PC-3 (cell line): ENCODE measurements at places on chromosomes 5 and 9. TPM values are rescaled to one million over a fixed set of nuclear protein-coding genes. Genes with fewer than 3 reads are reported as not detected.
A peak's percentile ranks its signal among the peaks of the same experiment; 100 is the strongest.

Gene MAMDC2
- total RNA-seq, result not detected in 2 replicates

Gene SLC2A6
- 20.5 and 21.7 TPM in 2 replicates for total RNA-seq

Gene GRXCR2
- total RNA-seq, result not detected in 2 replicates

Gene NEUROG1
- not detected in 2 replicates for total RNA-seq

Gene PRRT1B
- not detected in 2 replicates for total RNA-seq

Gene CREB3
- 34.8 and 47.1 TPM in 2 replicates for total RNA-seq

Gene PTPRD
- 0.63 TPM in 1 of 2 replicates, not detected in the other for total RNA-seq

Gene ZNF454
- total RNA-seq, result not detected in 2 replicates

Gene SPATA31E1
- total RNA-seq, result 0.04 TPM in 1 of 2 replicates, not detected in the other

GRCh38 chr5:84603568-84604185 lies 219.0 kb upstream of the EDIL3 start:
- H3K4me1 ChIP-seq, result no peaks in the 10 kb centered on the region
- no peaks in the 10 kb centered on the region for H3K27me3 ChIP-seq
- H3K4me3 ChIP-seq, result no peak overlapping the region
- H3K27ac ChIP-seq, result no peak overlapping the region

GRCh38 chr9:75990576-75991304 lies 100.3 kb downstream of the PCSK5 start:
- no peak for DNase-seq
- H3K27ac ChIP-seq, result no peak overlapping the region
- H3K36me3 ChIP-seq, result no peaks in the 10 kb centered on the region
- H3K27me3 ChIP-seq, result no peaks in the 10 kb centered on the region

GRCh38 chr5:171981847-171982246 lies 24.6 kb downstream of the FBXW11 start:
- H3K27ac ChIP-seq, result no peak overlapping the region
- DNase-seq, result no peak
- no peaks in the 10 kb centered on the region for H3K27me3 ChIP-seq
- H3K36me3 ChIP-seq, result peaks cover 46% of the 10 kb centered on the region

DNA sequence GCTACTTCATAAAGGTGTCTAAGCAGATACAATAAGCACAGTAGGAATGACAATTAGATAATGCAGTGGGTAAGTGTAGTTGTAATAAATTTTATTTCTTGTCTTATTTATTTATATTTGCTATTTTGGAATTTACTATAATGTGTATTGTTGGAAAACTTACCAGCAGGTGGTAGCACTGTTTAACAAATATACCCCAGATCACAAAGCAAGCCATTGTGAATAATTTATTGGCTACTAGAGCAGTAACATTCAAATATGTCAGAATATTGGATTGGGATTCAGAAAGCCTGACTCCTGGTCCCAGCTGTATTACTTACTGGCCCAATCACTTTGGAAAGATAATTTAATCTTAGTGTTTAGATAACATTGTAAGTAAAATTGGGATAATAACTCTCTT lies 78.0 kb downstream of the ISOC1 start:
- H3K4me3 ChIP-seq, result no peak overlapping the region
- no peaks in the 10 kb centered on the region for H3K4me1 ChIP-seq
- H3K27me3 ChIP-seq, result peaks cover 7% of the 10 kb centered on the region; the same call in 1 of the 2 replicates

DNA sequence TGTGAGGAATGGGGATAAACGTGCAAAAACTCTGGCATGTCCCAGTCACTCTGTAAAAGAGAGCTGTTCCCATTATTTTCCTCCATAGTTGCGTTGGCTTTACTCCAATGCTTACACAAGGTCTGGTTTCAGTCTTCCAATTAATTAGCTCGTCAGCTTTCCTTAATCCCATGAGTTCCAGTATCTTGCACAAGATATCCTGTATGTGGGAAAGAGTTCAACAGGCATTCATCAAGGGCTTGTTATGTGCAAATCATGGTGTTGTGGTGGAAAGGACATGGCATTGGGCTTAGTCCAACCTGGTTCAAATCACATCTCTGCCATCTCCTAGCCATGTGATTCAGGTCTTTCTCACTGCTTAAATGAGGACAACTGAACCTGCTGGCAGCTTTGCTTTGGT lies 77.5 kb upstream of the PANK3 start:
- peak; percentile 7 for DNase-seq
- H3K4me1 ChIP-seq, result peaks cover 17% of the 10 kb centered on the region

- H3K4me3 ChIP-seq, result no peak overlapping the region
- H3K4me1 ChIP-seq, result no peaks in the 10 kb centered on the region
- no peaks in the 10 kb centered on the region for H3K27me3 ChIP-seq
Observed at GRCh38 chr5:75412111-75412990, 75.3 kb downstream of the HMGCR start.

- H3K27ac ChIP-seq, result no peak overlapping the region
- no peaks in the 10 kb centered on the region for H3K27me3 ChIP-seq
- DNase-seq, result peak; percentile 24
- 0 out of 2 replicates have a peak, but pooled peaks cover 5% of the 10 kb centered on the region for H3K4me1 ChIP-seq
- no peaks in the 10 kb centered on the region for H3K36me3 ChIP-seq
Observed at GRCh38 chr5:153445875-153446579, 44.4 kb upstream of the GRIA1 start.

DNA sequence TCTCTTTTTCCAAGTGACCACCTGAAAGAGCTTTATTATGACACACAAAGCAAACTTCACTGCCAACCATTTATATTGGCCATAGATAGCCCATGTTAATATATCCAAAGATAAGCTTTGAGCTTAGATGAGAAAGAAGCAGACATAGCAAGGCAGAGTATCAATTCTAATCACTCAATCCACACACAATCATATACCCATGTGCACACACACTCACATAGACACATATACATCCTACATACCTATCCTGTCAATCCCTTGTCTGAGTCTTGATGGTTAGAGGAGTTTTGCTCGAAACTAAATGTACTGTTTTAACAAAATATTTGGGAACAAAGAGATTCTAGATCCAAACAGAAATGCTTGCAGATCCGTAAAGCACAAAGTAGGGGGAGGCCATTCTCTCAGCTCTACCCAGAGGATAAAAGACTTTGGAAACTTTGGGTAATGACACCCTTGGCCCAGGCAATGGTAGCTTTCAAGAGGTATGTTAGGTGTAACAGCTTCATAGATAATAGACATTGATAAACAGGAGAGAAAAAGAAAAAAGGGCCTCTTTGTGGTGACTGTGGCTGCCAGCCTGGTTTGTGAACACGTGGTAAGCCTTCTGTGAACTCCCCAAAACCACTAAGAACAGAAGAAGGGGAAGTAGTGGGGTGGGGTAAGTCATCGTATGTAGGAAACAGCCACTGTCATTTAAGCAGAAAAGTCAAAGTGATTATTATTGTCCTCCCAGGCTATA lies 121.6 kb downstream of the TLR4 start:
- no peak overlapping the region for H3K4me3 ChIP-seq
- no peak for DNase-seq
- H3K27me3 ChIP-seq, result no peaks in the 10 kb centered on the region
- H3K4me1 ChIP-seq, result no peaks in the 10 kb centered on the region
- no peaks in the 10 kb centered on the region for H3K36me3 ChIP-seq

- DNase-seq, result peak; percentile 77
- H3K36me3 ChIP-seq, result peaks cover 2% of the 10 kb centered on the region; the same call in 1 of the 2 replicates
- H3K27me3 ChIP-seq, result no peaks in the 10 kb centered on the region
- H3K4me1 ChIP-seq, result peaks cover 32% of the 10 kb centered on the region
- H3K27ac ChIP-seq, result peak overlapping the region; percentile 93
Observed at GRCh38 chr5:159207686-159208513, 1.5 kb downstream of the RNF145 start.

GRCh38 chr5:66551945-66552344 lies 44.2 kb upstream of the MAST4 start:
- H3K36me3 ChIP-seq, result no peaks in the 10 kb centered on the region
- no peaks in the 10 kb centered on the region; the same call in 1 of the 2 replicates for H3K4me1 ChIP-seq
- H3K27me3 ChIP-seq, result no peaks in the 10 kb centered on the region
- H3K4me3 ChIP-seq, result no peak overlapping the region
- H3K27ac ChIP-seq, result no peak overlapping the region
- DNase-seq, result no peak

- no peaks in the 10 kb centered on the region for H3K27me3 ChIP-seq
- peaks cover 39% of the 10 kb centered on the region for H3K4me1 ChIP-seq
- no peak for DNase-seq
- peak overlapping the region; percentile 96 for H3K27ac ChIP-seq
- H3K4me3 ChIP-seq, result peak overlapping the region; percentile 97
- peaks cover 31% of the 10 kb centered on the region for H3K36me3 ChIP-seq
Observed at GRCh38 chr5:53479045-53479589, 1.3 kb upstream of the FST start.

DNA sequence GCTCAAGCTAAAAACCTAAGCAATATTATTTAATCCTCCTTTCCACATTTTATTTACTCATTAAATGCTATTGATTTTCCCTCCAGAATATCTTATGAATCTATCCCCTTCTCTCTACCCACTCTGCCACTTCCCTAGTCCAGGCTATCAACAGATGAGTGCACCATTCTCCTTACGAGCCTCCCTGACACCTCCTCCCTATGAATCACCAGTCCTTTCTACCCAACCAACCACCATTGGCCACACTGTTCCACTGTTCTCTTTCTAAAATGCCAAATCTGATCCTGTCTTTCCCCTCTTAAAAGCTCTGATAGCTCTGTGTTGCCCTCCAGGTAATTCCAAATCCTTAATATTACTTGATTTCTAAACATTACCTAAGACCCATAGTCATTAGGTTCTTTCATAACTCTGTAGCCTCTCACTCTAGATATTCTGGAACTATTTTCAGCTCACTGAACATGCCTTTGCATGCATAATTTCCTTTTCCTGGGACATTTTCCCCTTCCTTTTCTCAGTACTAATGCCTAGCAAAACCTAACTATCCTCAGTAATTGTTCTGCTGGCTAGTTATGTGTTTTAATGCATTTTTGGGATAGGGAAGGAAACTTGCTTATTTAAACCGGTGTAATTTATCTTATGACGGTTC lies 126.3 kb downstream of the UNC13B start:
- no peaks in the 10 kb centered on the region for H3K36me3 ChIP-seq
- DNase-seq, result no peak
- no peaks in the 10 kb centered on the region for H3K4me1 ChIP-seq
- no peaks in the 10 kb centered on the region for H3K27me3 ChIP-seq
- H3K27ac ChIP-seq, result no peak overlapping the region

DNA sequence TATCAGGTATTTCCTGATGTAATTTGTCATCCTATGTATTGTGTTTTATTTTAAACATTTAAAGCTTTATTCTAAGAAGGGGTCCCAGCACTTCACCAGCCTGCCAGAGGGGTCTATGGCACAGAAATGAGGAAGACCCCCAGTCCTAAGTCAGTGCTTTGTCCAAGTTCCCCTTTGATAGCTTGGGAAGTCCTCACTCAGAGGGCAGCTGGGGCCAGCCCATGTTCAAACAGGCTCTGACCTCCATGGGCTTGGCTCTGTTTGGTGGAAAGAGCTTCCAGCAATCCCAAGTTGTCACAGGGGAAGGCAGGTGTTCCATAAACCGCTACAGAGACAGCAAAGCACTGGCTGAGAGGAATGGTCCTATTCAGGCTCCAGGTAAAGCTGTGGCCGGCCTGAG lies 26.6 kb upstream of the AKNA start:
- no peak overlapping the region for H3K27ac ChIP-seq
- no peaks in the 10 kb centered on the region for H3K36me3 ChIP-seq
- no peaks in the 10 kb centered on the region for H3K27me3 ChIP-seq
- H3K4me3 ChIP-seq, result no peak overlapping the region

DNA sequence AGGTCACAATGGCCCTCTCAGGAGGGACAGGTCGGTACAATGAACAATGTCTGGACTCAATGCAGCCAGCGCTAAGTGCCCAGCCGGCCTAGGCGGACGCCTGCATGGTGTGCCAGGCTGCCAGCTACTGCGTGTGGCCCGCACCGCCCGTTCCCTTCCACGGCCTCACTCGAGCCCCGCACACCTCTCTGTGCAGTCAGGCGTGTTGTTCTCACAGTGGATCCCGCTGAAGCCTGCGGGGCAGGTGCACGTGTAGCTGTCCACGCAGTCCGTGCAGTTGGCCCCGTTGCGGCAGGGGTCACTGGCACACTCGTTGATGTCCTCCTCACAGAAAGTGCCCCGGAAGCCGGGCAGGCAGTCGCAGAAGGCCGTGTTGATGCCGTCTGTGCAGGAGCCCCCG lies 26.7 kb upstream of the SEC16A start:
- no peaks in the 10 kb centered on the region for H3K27me3 ChIP-seq
- no peak for DNase-seq
- no peaks in the 10 kb centered on the region for H3K4me1 ChIP-seq
- H3K36me3 ChIP-seq, result peaks cover 2% of the 10 kb centered on the region; the same call in 1 of the 2 replicates

- peak overlapping the region; percentile 95 for H3K4me3 ChIP-seq
- no peaks in the 10 kb centered on the region for H3K27me3 ChIP-seq
- no peaks in the 10 kb centered on the region for H3K36me3 ChIP-seq
- H3K27ac ChIP-seq, result no peak overlapping the region
- DNase-seq, result no peak
Observed at GRCh38 chr5:321726-322251, 275 bp downstream of the AHRR start.

GRCh38 chr5:119063579-119064379 lies 7.1 kb upstream of the DMXL1 start:
- H3K27me3 ChIP-seq, result no peaks in the 10 kb centered on the region
- peaks cover 9% of the 10 kb centered on the region; the same call in 1 of the 2 replicates for H3K4me1 ChIP-seq
- H3K36me3 ChIP-seq, result no peaks in the 10 kb centered on the region

DNA sequence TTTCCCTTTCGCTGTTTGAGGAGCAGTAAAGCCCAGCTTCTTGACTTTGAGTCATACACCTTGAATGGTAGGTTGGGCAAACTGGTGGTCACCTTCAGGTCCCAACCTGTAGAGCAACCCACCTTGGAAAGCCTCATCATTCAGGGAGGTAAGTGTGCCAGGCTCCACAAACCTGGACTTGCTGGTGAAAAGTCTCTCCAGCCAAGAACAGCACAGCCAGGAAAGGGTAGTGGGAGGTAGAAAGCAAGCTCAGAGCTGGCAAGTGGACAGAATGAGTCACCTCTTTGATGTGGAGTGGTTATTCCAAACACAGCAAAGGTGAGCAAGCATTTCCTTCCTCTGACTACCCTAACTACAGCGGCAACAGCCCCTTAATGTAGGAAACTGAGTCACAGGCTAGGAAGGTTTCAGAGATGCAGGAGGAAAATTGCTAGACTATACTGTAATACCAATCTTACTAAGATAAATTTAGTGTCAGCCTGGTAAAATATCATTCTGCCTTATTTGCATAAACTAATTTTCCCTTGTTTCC lies 117.5 kb upstream of the MTAP start:
- H3K27me3 ChIP-seq, result no peaks in the 10 kb centered on the region
- no peaks in the 10 kb centered on the region for H3K36me3 ChIP-seq

- H3K27ac ChIP-seq, result no peak overlapping the region
- no peaks in the 10 kb centered on the region for H3K36me3 ChIP-seq
- H3K27me3 ChIP-seq, result no peaks in the 10 kb centered on the region
- no peak for DNase-seq
- peaks cover 7% of the 10 kb centered on the region for H3K4me1 ChIP-seq
Observed at GRCh38 chr9:132147331-132147730, 14.5 kb upstream of the NTNG2 start.

GRCh38 chr5:172777881-172778814 lies 7.2 kb upstream of the DUSP1 start:
- peak; percentile 92 for DNase-seq
- H3K27me3 ChIP-seq, result no peaks in the 10 kb centered on the region
- no peaks in the 10 kb centered on the region for H3K36me3 ChIP-seq
- peaks cover 64% of the 10 kb centered on the region for H3K4me1 ChIP-seq
- H3K4me3 ChIP-seq, result peak overlapping the region; percentile 50

DNA sequence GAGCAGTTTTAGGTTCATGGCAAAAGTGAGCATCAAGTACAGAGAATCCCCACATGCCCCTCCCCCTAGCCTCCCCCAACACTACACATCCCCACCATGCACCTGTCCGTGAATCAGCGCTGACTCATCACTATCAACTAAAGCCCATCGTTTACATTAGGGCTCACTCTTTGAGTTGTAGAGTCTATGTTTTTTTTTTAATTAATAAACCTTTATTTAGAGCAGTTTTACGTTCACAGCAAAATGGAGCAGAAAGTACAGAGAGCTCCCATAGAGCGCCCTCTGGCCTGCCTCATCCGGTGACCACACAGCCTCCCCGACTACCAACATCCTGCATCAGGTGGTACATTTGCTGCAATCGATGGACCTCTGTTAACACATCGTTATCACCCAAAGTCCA lies 47.9 kb upstream of the UNC5A start:
- no peak overlapping the region for H3K4me3 ChIP-seq
